NCI-H1436 (cell line): ENCODE measurements at places on chromosomes 6 and 20.

DNA sequence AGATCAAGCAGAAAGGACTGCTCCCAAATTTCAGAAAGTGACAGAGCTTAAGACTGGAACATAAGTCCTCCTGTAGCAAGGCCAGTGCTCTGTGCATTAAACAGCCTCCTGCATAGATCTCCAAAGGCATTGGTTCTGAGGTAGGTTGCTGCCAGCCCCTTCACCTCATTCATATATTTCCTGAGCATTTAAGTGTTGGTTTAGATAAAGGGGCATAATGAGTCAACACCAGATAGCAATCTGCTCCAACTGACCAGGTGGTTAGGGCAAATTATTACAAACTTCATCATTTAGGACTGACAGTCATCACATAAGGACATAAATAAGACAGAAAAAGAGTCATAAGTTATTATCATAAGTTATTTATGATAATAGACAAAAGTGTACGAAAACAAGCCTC is 10.7 kb downstream of the PTPRK start:
- DNase-seq = no peak

GRCh38 chr6:51616243-51616642 is 471.2 kb downstream of the PKHD1 start:
- no peak for DNase-seq

DNA sequence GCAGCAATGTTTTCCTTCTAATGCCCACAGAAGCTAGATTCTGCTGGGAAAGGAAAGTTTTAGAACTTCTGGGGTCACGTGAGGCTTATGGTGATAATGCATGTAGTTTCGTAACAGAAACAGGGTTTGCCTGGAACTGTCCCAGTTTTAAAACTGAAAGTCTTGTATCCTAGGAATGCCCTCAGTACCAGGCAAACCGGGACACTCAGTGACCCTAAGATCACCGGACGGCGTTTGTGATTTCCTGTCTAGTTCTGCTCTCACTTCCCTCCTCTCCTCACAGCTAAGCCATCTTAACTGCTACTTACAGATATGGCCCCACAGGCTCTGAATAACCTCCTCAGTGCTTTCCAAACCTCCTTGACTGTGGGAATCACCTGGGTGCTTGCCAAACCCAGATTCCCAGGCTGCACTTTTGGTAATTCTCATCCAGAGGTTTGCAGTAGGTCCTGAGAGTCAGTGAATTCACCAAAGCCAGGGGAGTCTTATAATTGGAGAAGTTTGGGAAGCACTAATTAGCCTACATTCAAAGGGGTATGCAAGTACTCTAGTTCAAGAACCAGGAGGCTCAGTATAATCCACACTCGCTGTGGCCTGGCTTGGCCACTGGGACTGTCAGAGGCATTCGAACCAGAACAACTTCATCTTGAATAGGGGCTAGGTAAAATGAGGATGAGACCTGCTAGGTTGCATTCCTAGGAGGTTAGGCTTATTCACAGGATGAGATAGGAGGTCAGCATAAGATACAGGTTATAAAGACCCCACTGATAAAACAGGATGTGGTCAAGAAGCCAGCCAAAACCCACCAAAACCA is 231.6 kb upstream of the MYLIP start:
- DNase-seq = no peak

- DNase-seq = no peak
These were observed 579.6 kb upstream of the MAP3K7 start for GRCh38 chr6:91166271-91167046.

DNA sequence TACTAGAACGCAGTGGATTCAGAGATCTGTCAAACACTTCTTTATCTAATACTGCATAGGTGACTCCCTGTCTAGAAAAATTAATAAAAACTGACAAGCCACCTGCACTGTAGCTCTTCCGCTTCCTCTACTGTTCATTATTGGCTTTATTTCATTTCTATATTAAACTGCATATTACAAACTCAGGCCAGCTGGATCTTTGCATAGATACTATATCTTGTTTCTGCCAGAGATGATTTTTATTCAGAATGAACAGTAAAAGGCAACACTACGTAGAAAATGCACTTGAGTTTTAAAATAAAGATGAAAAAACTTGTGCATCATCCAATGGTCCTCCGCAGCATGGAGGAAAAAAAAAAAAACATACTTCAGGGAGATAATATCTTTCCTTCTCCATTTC is 508.3 kb downstream of the PRKN start:
- no peak for DNase-seq

DNA sequence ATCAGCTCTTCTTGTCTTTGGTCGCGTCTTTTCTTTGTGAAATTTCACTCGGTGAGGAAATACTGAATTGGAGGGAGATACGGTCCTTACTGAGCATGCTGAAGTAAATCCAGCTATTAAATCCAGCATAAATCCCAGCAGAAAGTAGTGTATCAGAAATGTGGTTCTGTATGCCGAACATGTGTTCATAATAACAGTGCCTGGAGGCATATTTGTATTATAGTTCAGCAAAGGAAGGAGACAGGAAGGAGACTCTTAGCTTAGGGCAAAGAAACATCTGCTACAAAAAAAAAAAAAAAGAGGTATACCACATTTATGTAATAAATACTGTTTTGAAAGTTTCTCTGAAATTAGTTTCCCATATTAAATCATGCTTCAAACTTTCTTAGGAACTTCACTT is 211.8 kb downstream of the PLCB4 start:
- no peak for DNase-seq
